ENCODE measurements at places on chromosomes 7 and 10.

DNA sequence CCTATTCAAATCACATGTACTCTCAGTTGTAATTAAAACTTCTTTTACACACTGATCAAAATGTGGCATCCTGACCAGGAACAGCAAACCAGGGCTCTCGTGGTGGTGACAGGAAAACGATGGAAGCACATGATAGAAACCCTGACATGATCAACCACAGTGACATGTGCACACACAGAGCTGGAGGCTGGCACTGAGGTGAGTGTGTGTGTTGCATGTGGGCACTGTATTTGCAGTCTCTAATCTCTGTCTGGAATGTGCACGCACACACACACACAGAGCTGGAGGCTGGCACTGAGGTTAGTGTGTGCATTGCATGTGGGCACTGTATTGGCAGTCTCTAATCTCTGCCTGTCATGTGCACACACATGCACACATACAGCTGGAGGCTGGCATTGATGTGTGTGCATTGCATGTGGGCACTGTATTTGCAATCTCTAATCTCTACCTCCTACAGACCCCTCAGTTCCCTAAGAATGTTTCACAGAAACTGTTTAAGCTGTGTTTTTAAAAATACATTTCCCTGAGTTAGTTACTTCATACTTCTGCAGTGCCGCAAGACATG lies 406.9 kb downstream of the SFMBT2 start:
- H3K27me3 ChIP-seq, result no peaks in the 10 kb centered on the region
- no peak overlapping the region for H3K4me3 ChIP-seq
- H3K27ac ChIP-seq, result no peak overlapping the region

- H3K4me1 ChIP-seq, result no peaks in the 10 kb centered on the region
- no peak overlapping the region for H3K4me3 ChIP-seq
- H3K27ac ChIP-seq, result no peak overlapping the region
- no peaks in the 10 kb centered on the region for H3K36me3 ChIP-seq
- DNase-seq, result no peak
- no peaks in the 10 kb centered on the region for H3K27me3 ChIP-seq
These were observed 19.0 kb downstream of the CALML5 start for GRCh38 chr10:5480162-5480941.

DNA sequence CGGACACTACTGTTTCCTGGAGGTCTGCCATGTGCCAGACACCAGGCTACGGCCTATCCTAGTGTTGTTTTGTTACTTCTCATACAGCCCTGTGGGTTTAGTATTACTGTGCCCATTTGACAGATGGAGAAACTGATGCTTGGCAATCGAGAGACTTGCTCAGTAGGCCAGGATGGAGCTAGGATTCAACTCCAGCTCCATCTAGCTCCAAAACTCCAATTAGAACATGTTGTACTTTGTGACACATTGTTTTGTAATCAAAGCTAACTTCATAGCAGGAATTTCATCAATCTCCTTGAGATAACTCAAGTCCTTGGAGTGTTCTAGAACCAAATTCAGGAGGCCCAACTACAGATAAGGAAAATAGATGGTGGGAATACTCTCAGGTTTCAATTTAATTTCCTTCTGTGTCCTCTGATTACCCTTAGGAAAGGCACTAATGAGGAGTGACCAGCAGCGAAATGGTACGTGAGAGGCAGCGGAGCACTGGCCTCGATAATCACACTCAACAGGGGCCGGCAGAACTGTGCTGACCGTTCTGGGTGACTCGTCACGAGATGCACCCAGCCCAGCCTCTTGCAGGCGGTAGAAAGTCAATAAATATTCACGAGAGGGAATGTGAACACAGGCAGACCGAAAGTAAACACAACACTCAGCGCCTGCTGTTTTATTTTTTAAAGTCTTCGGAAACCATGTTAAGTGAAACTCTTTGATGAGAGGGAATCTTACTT lies 269.6 kb upstream of the NEBL start:
- no peak for DNase-seq
- H3K27me3 ChIP-seq, result no peaks in the 10 kb centered on the region

- no peak overlapping the region for H3K4me3 ChIP-seq
- H3K4me1 ChIP-seq, result no peaks in the 10 kb centered on the region
- no peaks in the 10 kb centered on the region for H3K27me3 ChIP-seq
- H3K27ac ChIP-seq, result no peak overlapping the region
- no peaks in the 10 kb centered on the region for H3K36me3 ChIP-seq
These were observed 107.2 kb upstream of the FAM180A start for GRCh38 chr7:135855846-135856245.

All from left lung (tissue), 14 donors.